ENCODE measurements at places on chromosomes 6 and 20.

GRCh38 chr6:80366051-80366450, 259.6 kb downstream of the BCKDHB start:
- no peak for DNase-seq

GRCh38 chr6:142706210-142706609, 238.8 kb downstream of the HIVEP2 start:
- no peak for DNase-seq

DNA sequence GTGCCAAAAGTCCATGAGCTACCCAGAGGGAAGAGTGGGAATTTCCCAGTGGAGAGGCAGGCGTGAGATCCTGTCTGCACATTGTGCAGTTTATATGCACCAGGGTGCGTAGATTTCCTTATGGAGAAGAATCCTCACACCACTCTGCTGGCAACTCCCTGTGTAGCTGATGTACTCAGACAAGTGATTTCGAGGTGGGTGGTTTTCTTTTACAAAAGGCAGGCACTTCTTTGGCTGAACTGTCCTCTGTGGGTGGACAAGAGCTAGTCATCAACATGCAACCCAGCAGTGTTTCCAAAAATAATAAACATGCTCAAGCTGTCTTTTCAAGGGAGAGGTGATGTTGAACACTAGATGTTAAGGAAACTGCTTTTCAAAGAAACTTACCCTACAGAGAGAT, 121.7 kb upstream of the NXT1 start:
- peak; percentile 92 for DNase-seq

- no peak for DNase-seq
These were observed 32.3 kb upstream of the CD83 start for GRCh38 chr6:14085176-14085787.

DNA sequence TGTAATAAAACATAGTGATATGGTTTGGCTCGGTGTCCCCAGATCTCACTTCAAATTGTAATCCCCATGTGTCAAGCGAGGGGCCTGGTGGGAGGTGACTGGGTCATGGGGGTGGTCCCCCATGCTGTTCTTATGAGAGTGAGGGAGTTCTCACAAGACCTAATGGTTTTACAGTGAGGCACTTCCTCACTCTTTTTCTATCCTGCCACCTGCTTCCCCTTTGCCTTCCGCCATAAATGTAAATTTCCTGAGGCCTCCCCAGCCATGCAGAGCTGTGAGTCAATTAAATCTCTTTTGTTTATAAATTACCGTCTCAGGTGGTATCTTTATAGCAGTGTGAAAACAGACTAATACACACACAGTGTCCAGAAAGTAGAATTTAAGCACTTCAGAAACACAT, 78.5 kb downstream of the REPS1 start:
- DNase-seq = no peak

- no peak for DNase-seq
These were observed 39.3 kb downstream of the DTNBP1 start for GRCh38 chr6:15623276-15624116.

DNA sequence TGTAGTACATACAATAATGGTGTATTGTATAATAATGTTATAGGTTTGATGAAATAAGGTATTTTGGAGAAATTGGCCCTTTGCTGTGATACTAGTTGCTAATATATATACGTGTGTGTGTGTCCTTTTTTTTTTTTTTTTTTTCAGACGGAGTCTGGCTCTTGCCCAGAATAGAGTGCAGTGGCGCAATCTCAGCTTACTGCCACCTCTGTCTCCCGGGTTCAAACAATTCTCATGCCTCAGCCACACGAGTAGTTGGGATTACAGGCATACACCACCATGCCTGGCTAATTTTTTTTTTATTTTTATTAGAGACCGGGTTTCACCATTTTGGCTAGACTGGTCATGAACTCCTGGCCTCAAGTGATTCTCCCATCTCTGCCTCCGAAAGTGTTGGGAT, 23.3 kb downstream of the SENP6 start:
- DNase-seq = no peak
